ENCODE measurements at places on chromosomes 1 and 21.

DNA sequence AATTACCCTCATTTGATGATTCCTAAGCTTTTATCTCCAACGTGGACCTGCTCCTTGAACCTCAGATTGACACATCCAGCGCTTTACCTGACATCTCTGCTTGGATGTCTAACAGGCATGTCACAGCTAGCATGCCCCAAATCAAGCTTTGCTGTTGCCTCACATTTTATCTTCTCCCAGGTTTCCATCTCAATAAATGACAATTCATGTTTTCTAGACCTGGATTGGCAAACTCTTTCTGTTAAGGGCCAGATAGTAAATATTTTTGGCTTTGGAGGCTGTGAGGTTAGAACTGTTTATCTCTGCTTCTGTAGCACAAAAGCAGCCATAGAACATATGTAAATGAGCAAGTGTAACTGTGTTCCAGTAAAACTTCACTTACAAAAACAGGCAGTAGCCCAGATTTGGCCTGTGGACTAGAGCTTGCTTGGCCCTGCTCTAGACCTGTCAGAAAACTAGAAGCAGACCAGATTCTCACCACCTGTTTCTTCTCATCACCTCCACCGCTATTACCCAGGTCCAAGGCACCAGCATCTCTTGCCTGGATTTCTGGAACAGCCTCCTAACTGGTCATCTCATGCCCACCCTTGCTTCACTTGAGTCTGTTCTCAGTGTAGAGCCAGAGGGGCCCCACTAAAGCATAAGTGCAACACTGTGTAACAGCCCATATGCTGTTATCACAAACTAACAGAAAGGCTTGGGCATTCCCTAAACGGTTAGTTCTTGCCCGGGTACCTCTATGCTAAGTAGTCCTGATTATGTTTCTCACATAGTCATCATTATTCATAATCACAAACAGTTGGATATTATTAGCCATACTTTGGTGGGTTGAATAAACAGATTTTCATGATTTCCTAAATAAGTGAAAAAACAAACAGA lies 42.3 kb downstream of the UBE4B start:
- no peak for DNase-seq

DNA sequence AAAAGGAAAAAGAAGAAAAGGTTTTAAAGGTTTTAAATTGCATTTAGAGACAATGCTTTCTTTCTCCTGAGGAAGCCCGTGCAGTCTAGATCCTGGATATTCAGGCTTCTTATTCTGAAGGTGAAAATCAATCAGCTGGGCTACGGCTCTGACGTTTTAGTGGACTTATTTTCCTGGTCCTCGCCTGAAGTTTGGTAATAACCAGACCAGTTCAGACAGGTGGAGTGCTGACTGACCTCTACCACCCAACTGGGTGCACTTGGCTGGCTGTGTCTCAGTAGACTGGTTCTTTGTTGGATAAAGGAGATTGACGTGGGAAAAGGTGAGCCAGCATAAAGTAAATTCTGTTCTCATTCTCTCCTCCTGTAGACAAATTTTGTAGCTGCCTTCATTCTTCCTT lies 7.2 kb upstream of the ATP1A1 start:
- DNase-seq, result no peak

GRCh38 chr21:42993051-42993712 lies 18.8 kb downstream of the PKNOX1 start:
- DNase-seq, result no peak

- DNase-seq, result no peak
These were observed 422.7 kb downstream of the SIPA1L2 start for GRCh38 chr1:232207073-232207866.

GRCh38 chr21:43597052-43597451 lies 62.2 kb downstream of the HSF2BP start:
- no peak for DNase-seq

DNA sequence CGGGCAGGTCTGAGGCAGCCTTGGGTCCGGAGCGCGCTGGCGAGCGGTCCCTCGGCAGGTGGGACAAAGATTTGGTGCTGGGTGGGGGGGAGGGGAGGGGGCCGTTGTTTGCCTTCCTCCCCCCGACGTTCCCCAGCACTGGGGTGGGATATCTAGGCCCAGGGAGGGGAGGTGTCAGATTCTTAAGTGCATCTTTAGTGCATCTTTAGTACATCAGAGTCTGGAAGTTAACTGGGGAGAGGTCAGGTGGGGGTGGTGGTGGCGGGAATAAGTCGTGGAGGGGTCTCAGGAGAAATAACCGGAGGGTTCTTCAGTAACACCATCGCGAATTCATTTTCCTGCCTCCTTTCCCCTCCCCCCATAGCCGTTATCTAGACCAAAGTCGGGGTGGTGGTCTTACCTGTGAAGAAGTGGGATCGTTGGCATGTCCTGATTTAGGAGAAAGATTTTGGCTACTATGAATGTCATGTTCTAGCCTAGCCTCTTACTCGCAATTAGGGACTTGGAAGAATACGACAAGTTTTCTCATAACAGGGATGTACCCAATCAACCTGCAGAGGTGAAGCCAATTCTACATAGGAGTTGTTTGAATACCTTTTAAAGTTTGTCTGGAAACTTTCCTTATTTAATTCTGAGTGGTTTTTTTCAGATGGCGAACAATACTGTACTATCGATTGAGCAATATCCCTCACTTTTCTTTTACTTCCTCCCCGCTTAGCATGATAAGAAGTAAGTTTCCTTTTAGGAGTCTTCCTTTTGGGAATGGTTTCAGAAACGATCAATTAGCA lies 886 bp downstream of the ZMYM4 start:
- peak; percentile 9 for DNase-seq

GRCh38 chr1:246641394-246641793 lies 75.1 kb downstream of the CNST start:
- no peak for DNase-seq

DNA sequence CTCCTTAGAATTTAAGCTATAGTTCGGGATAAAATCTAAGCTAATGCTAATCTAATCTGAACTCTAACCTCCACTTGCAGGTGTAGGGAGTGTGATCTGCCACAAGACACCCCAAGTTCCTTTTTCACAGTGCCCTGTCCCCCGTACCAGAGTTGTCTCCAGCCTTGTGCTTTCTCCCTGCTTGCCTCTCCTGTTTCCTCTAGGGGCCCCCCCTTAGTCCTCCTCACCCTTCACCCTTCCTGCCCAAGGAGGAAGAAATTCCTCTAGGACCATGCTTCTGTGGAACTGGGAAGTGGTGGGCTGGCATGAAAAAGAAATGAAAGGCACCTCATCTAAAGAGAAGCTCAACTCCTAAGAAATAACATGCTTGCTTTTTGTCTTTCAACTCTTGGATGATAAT lies 50.2 kb upstream of the BCL9 start:
- no peak for DNase-seq

DNA sequence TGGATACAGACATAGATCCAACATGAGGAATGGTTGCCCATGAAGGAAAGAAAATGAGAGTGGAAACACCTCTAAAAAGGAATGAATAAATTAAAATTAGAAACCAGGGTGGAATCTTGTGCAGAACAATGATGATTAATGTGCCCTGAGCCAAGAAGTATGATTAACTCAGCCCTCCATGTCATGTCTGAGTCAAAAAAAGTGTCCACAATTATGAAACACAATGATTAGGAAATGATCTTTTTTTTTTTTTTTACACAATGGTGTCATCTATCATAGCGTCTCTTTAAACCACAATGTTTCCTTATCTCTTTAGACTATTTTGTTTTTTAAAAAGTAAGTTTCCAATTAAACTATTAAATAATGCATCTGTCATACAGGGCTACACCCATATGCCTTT lies 78.9 kb upstream of the RAB4A start:
- DNase-seq, result no peak

GRCh38 chr1:240800291-240800690 lies 188.3 kb upstream of the GREM2 start:
- no peak for DNase-seq

DNA sequence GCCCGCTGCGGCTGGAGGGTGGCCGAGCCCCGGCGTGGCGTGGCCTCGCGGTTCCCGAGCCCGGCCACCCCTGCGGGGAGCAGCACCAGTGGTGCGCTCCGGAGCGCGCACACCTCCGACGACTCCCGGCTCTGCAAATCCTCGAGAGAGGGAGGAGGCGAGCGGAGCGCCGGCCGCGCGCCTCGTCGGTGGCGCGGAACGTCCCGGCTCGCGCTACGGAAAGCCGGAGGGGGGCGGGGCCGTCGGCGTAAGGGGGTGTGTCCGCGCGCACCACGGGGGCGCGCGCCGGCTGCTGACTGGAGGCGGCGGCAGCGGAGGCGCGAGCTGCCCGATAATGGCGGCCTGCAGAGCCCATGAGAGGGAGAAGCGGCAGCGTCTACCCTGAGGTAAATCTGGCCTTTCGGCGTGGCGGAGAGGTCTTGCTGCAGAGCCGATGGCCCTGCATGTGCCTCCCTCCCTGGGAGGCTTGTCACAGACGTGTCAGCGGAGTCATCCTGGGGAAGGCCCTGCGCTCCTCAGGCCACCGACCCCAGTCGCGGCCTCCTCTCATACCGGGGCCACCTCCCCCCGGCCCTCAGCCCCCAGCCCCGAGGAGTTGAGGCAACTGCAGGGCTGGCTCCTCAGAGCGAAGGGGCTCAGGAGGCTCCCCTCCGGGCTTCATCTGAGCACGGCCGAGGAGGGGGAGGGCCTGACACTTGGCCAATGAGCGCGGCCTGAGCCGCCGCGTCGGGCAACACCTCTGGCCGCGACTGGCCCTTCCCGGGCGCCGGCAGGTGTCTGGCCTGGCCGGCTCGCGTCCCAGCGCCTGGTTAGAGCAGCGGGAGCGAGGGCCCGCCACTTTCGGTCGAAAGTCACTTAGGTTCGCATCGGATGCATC lies at the start of gene PDIK1L:
Gene PDIK1L, plus strand, starts transcription at position 295 of the 877 bp plus-strand sequence. CDS start 2,485 bp downstream, outside the sequence.
- peak; percentile 99 for DNase-seq

DNA sequence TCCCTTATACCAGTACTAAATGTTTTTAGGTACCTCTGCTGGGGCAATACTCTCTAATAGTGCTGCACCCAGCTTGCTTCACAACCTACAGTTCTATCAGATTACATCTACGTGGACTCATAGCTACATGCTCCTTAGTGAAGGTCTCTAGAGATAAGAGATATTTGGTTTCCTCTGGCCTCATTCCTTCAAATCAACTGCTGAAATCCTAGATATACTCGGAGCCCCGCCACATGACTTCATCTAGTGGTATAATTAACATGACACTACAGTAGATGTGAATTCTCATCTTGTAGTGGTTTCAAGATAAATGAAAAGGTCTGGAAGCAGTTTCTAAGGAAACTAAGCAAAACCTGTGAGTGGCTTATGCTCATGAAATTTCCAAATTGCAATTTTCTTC lies 115.4 kb downstream of the SMYD2 start:
- DNase-seq, result no peak

GRCh38 chr1:70220015-70220414 lies 1.2 kb upstream of the SRSF11 start:
- DNase-seq, result peak; percentile 4

- DNase-seq, result no peak
These were observed 32.6 kb downstream of the RUNX3 start for GRCh38 chr1:24897263-24898151.

GRCh38 chr21:45088116-45088515 lies 13.7 kb downstream of the ADARB1 start:
- DNase-seq, result no peak

DNA sequence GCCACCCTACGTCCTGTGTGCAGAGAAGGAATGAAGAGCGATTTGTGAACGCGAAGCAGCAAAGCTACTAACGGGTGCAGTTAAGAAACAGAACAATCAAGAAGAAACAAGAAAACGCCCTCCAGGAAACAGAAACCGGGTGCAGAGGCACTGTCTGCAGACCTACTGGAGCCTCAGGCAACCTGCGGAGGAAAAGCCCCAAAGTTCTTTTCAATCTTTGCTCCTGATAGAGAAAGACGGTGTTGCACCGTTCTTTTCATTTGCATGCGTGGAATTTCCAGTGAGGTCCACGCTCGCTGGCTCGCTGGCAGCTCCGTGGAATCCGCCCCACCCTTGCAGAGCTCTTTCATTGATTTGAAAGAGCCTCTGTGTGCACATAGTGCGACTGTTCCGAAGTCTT lies 37.0 kb upstream of the PDE9A start:
- DNase-seq, result no peak

All from RPMI8226 (cell line).